ENCODE measurements at places on chromosomes 2 and 18.

- DNase-seq: no peak
Measured at GRCh38 chr18:32742579-32742978, 30.2 kb downstream of the KLHL14 start.

DNA sequence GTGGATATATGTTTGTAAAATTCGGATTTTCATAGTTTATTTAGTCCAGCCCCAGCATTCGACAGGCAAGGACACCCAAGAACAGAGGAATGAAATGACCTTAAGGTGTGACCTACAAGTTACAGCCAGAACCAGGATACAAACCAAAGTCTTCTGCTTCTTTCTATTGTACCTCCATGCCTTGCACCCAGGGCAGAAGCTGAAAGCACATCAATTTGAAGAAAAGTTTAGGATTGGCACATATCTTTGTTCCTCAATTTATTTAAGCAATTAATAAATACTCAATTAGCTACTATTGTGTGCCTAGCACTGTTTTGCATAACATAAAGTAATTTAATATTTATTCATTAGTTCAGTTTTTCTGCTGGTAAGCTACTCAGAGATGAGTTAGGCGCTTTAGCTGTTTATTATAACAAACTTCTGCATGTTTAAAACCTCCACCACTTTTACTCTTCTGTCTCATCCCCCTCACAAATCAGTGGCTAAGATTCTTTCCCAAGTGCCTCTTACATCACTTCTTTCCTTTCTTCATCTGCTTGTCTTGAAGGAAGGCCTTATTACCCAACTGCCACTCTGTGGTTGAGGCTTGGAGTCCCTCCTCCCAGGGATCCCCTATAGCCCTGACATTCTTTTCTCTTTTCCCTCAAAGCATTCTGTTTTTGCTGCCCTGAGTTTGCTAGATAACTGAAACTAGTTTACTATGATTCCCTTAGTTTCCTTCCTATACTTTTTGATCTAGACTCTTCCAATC, 37.1 kb upstream of the DARS1 start:
- no peak for DNase-seq

DNA sequence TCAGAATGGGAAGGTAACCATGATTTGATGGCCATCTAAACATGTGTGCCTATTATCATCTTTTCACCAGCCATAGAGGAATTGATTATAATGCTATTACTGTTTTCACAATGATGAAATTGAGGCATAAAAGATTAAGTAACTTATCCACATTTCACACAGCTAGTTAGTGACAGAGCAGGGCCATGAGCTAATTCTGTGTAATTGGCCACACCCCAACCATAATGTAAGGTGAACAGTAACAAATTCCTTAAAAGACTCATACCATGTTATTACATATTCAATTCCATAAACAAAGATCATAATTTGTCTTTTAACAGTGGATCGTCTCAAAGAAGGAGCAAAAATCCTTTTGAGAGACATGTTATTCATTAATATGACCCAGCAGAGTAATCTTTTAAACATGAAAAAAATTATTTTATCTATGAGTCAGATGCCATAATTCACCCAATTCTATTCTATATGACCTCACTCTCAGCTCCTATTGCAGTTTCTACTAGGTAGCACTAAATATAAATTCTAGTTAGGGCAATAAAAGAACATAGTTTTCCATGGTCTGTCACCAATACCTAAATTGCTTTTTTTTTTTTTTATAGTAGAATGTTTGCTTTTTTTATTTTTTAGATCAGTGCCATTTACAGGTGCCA, 475.8 kb upstream of the SLC39A10 start:
- no peak for DNase-seq

- DNase-seq: no peak
Measured at GRCh38 chr2:1413156-1413710, at the start of gene TPO. TPO (plus strand) TSS chr2:1413463; CDS start chr2:1414409, 946 bp downstream.

DNA sequence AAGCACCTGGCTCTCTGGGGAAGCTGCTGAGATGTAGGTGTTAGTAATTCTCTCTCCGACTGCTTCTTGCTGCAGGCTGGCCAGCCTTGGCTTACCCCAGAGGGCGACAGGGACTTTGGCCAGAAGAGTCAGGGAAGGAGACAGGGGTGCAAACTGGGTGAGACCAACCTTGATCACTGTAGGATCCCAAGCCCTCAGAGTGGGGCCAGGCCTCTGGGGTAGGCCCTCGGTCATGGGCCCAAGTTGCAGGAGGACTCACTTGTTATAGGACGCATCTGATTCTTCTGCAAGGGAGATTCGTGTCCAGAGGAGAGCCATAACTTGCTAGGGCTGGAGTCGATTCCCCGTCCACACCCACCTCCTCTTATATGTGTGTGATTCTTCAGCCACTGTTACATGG, 111.7 kb upstream of the SIX3 start:
- no peak for DNase-seq

GRCh38 chr2:221115944-221116343, 456.2 kb downstream of the EPHA4 start:
- DNase-seq: no peak

GRCh38 chr18:74407888-74408287, 49.2 kb downstream of the DIPK1C start:
- no peak for DNase-seq

GRCh38 chr2:10271946-10272345, 30.8 kb upstream of the HPCAL1 start:
- DNase-seq: no peak

GRCh38 chr2:224882291-224883171, 159.7 kb downstream of the DOCK10 start:
- no peak for DNase-seq

- DNase-seq: no peak
Measured at GRCh38 chr18:3867864-3868311, 417.9 kb downstream of the TGIF1 start.

GRCh38 chr2:108449410-108450130, 564 bp downstream of the GCC2 start:
- no peak for DNase-seq

DNA sequence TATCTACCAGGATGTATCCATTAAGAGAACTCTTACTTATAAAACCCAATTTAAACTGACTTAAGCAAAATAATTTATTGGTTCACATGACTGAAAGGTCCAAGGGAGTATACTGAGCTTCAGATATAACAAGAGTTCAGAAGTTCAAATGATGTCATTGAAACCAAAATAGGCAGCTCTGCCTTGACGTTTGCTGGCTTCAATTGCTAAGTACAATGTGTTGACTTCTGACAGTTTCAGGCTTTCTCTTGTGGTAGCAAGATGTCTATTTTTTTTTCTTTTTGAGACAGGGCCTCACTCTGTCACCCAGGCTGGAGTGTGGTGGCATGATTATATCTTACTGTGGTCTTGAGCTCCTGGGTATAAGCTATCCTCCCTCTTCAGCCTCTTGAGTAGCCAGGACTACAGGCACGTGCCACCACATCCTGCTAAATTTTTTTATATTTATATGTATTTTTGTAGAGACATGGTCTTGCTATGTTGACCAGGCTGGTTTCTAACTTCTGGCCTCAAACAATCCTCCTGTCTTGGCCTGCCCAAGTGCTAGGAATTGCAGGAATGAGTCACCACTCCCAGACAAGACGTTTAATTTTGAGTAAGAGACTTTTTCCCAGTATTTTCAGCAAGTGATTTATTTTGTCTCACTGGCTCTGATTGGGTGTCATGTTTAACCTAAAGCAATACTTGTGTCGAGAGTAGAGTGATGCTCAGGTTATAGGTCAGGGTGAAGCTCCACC, 184.8 kb downstream of the NR4A2 start:
- no peak for DNase-seq

GRCh38 chr2:98060277-98060676, 26.7 kb upstream of the VWA3B start:
- no peak for DNase-seq

GRCh38 chr18:2411381-2411960, 159.8 kb downstream of the METTL4 start:
- DNase-seq: no peak

GRCh38 chr2:37653805-37654378, 17.6 kb downstream of the CDC42EP3 start:
- no peak for DNase-seq

GRCh38 chr2:152479282-152479681, 144.3 kb downstream of the FMNL2 start:
- no peak for DNase-seq

GRCh38 chr2:174608866-174609214, 11.2 kb upstream of the WIPF1 start:
- no peak for DNase-seq

DNA sequence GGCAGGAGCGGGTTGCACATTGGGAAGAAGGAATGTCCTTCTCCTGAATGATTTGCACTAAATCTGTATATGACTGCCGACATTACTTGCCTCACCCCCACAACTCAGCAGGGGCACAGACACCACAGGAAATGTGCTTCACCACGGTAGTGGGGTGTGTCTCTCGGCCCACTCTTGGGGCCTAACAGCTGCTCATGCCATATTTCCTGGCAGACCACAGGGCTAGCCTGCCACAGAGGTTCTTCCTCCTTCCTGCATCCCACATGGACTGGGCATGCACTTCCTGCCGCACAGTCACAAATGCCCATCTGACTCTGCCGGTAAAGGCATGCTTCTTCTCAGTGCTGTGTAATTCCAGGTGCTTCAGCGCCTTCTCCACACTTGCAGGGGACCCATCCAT, 10.3 kb upstream of the PAPOLG start:
- DNase-seq: no peak

- DNase-seq: no peak
Measured at GRCh38 chr2:186099826-186100225, 361.2 kb downstream of the FSIP2 start.

- no peak for DNase-seq
Measured at GRCh38 chr2:19802086-19802841, 99.5 kb downstream of the TTC32 start.

DNA sequence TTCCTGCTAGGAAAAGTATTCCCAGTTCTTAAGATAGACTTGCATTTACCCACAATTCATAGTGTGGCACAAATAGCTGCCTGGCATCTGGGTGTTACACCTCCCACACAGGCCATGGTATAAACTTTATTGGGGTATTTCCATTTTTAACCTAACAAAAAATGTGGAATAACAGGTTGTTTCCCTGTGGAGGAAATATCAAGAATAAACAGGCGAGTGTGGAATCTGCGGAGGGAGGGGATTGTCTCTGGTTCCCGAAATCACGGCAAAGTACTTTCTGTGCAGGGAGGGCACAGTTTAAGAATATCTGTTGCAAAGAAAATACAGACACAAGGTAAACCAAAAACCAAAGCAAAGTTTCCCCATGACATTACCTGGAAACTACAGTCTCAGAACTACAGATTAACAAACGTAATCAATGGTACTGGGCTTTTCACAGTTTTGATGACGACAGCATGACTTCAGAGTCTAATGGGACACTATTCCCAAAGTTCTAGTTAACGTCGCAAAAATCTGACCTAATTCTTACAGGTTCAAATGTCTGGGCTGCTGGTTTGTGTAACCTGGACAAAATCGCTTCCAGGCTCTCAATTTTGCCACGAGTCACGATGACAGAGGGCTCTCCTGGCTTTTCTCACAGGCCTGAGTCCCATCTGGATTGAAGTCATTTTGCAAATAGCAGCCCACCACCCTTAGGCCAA, 1.4 kb downstream of the STARD7 start:
- DNase-seq: no peak

GRCh38 chr2:211401328-211401727, 844.9 kb downstream of the CPS1 start:
- DNase-seq: no peak

- DNase-seq: no peak
Measured at GRCh38 chr2:165635532-165635931, 158.5 kb downstream of the GALNT3 start.

DNA sequence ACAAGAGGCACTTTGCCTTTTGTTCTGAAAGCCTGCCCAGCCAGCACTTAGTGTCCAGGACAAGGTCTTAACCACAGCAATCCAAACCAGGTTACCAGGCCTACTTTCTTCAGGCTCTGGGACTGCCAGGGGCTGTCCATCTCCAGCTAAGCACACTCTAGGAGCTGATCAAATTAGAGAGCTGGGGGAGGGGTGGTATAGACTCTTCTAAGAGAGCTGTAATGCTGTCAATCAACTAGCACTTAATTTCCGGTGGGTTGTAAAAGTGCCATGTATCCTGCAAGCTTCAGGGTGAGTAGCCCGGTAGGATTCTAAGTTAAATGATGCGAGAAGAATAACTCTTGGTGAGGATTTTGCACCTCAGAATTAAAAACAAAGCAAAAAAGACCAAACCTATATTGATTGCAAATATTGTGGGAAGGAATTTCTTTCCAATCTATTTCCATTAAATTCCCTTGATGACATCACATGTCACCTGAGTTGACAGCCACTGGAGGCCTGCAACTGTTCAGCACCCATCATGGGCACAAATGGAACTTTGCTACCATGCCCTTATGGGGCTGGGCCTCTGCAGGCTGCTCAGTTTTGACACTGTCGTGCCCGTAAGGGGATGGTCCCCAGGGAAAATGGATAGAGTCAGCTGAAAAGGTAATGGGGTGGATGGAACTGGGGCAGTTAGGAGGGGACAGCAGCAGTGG, 8.7 kb upstream of the COX7A2L start:
- DNase-seq: no peak

- no peak for DNase-seq
Measured at GRCh38 chr2:22279541-22279940, 1105.4 kb upstream of the KLHL29 start.

GRCh38 chr2:101516823-101517690, 42.1 kb upstream of the RFX8 start:
- DNase-seq: no peak

DNA sequence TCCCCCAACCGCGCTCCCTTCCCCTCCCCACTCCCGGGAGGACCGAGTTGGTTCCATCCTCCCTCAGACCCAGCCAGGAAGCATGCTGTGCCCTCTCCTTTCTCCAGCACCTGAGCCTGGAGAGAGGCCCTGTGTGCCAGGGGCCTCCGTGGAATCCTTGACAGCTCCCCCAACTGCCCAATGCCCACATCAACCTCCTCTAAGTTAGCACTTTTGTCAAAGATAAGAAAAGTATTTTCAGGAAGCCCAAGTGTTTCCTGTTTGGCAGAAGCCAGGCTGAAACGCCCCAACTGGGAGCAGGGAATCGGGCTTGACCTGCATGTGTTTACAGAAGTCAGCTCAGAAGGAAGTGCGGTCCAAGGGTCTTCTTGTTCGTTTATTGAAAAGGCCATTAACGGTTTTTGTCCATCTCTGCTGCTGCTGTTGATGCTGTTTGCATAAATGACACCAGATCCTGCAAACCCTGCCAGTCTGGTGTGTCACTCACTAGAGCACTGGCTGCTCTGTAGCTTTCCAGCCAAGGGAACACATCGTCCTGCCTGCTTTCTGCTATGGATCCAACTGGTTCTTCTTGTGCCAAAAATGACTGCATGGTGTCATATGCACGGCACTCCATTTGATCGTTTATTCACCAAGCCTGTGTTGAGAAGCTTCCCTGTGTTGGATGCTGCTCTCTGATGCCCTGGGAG, 35.4 kb upstream of the COL6A3 start:
- DNase-seq: no peak

DNA sequence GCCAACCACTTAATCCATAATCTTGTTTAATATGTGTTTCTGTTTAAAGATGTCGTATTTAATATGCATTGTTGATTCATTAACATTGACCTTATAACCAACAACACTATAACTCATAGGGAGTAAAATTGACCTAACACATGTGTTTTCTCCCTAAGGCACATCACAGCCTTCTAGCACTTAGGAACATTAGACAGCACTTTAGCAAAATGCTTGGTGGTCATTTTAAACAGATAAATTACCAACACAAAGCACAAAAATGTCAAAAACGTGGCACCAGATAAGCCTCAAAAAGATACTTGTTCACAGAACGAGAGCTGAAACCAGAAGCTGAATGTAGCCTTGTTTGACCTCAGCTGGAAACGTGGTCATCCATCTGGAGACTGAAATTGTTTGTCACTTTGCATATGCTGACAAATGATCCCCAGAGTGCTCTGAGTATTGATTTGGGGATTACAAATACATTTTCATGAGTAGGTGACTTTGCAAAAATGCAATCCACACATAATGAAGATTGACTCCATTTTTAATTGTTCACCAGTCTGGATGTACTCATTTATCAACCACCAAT, 139.2 kb downstream of the CCDC102B start:
- DNase-seq: no peak
